Psoas muscle (tissue), 8 donors: ENCODE measurements at places on chromosomes 7 and 10.

DNA sequence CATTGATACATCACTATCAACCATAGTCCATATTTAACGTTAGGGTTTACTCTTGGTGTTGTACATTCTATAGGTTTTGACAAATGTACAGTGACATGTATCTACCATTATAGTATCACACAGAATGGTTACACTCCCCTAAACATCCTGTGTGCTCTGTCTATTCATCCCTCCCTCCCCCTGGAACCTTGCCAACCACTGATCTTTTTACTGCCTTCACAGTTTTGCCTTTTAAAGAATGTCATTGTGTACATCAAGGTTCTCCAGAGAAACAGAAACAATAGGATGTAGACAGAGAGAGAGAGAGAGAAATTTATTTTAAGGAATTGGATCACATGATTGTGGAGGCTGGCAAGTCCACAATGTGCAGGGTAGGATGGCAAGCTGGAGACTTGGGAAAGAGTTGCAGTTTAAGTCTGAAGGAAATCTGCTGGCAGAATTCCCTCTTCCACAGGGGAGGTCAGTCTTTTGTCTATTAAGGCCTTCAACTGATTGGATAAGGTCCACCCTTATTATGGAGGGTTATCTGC, 45.1 kb upstream of the CCNJ start:
- H3K36me3 ChIP-seq = no peaks in the 10 kb centered on the region
- DNase-seq = no peak
- H3K4me3 ChIP-seq = no peak overlapping the region
- no peak overlapping the region for H3K27ac ChIP-seq
- no peaks in the 10 kb centered on the region for H3K4me1 ChIP-seq

GRCh38 chr7:18866359-18867036, 250.9 kb downstream of the TWIST1 start:
- no peaks in the 10 kb centered on the region for H3K36me3 ChIP-seq
- H3K27me3 ChIP-seq = no peaks in the 10 kb centered on the region
- peak; percentile 66 for DNase-seq
- no peaks in the 10 kb centered on the region for H3K4me1 ChIP-seq
- no peak overlapping the region for H3K4me3 ChIP-seq

DNA sequence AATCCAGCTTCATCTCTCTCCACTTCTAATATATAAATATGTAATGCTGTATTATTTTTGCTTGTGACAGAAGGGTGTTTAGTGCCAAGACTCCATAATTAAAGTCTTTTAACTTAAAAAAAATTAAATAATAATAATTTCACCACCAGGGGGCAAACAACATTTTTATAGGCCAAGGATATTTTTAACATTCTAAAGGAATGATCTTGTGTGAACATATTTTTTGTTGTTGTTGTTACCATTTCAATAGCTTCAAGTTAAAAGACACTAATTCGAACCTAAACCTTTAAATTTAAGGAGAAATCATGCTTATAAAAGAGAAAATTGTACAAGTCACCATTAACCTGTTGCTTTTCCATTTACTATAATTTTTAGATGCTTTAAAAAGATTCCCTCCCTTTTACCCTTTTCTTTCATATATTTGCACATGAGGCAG, 7.5 kb upstream of the DNAJC1 start:
- DNase-seq = no peak
- H3K27me3 ChIP-seq = no peaks in the 10 kb centered on the region
- H3K27ac ChIP-seq = no peak overlapping the region
- H3K4me3 ChIP-seq = no peak overlapping the region
- no peaks in the 10 kb centered on the region for H3K36me3 ChIP-seq

GRCh38 chr10:98745645-98746044, 298.9 kb upstream of the HPS1 start:
- no peaks in the 10 kb centered on the region for H3K27me3 ChIP-seq
- no peak for DNase-seq
- H3K4me1 ChIP-seq = no peaks in the 10 kb centered on the region
- no peak overlapping the region for H3K27ac ChIP-seq
- H3K36me3 ChIP-seq = no peaks in the 10 kb centered on the region

DNA sequence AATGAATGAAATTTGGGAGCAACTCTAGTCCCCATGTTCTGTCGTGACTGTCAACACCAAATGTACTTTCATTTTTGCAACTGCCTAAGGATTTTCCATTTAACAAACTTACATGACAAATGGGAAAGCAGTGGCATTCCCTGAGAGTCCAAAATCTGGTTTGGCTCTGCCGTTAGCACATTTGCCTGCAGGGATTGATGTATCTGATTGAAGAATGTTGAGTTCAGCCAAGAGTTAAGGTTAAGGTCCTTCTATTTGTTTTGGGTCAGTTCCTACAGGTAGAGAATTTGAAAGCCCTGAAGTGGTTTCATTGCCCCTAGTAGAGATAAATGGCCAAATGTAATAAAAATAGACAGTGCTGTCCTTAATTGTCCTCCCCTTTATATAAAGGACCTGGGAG, 406.5 kb upstream of the GALNT17 start:
- no peak overlapping the region for H3K4me3 ChIP-seq
- H3K4me1 ChIP-seq = peaks cover 9% of the 10 kb centered on the region
- no peaks in the 10 kb centered on the region for H3K36me3 ChIP-seq
